KG1 (cell line): ENCODE measurements at places on chromosomes 3 and 15.

DNA sequence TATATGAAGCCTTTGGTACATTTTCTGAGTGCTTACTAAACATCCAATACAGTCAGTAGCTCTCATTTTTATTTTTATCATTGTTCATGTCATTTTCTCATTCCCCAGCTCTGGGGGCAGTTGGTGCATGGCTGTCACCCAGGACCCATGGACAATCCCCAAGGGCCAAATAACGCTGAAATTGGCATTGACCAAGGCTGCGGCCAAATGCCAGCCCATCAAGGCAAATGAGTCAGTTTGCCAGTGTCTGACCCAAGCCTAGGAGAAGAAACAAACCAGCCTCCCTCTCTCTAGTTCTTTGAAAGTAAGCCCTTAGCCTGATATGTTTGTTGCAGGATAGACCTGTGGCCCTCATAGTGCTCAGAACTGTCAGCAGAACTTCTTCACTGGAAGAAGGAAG lies 219.2 kb downstream of the THSD4 start:
- no peak for DNase-seq

DNA sequence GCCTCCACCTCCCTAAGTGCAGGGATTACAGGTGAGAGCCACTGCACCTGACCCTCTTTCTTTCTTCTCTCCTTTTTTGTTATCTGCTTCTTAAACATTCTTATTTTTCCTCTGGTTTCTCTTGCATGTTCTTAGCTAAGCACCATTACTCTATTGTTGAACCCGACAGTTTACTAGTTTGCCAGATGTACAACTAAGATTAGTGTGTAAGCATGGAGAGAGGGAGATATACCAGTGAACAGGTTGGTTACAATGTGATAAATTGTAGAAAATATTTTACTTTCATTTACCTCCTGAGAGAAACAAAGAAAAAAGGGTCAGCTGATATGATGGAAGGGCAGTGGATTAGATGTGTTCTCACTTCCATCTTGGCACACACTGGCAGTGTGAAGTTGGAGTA lies 4.9 kb downstream of the HAUS2 start:
- DNase-seq: no peak

DNA sequence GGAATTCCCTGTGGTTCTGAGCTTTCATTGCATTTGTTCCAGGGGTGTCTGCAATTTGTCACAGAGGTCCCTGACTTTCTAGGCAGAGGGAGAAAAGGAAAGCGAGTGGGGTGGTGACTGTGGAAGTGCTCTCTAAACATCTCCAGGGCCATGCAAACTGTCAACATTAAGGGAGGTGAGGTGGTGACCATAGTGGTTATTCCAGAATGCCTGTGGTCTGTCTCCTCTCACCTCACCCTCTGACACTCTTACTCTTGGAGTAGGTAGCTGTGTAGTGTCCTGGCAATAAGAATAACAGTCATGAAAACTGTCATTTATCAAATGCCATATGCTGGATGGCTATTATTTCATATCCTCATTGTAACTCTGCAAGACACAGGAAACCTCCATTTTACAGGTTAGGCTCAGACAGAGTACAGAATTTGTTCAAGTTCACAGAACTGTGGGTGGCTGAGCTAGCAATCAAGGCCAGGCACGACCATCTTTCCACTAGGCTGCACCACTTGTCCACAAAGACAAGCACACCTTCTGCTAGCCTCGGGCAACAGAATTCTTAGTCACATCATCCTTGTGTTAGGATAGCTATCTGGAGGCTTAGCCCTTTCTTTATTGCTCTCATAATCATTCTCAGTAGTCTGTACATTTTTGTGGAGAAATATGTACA lies 179.4 kb downstream of the CD47 start:
- no peak for DNase-seq

DNA sequence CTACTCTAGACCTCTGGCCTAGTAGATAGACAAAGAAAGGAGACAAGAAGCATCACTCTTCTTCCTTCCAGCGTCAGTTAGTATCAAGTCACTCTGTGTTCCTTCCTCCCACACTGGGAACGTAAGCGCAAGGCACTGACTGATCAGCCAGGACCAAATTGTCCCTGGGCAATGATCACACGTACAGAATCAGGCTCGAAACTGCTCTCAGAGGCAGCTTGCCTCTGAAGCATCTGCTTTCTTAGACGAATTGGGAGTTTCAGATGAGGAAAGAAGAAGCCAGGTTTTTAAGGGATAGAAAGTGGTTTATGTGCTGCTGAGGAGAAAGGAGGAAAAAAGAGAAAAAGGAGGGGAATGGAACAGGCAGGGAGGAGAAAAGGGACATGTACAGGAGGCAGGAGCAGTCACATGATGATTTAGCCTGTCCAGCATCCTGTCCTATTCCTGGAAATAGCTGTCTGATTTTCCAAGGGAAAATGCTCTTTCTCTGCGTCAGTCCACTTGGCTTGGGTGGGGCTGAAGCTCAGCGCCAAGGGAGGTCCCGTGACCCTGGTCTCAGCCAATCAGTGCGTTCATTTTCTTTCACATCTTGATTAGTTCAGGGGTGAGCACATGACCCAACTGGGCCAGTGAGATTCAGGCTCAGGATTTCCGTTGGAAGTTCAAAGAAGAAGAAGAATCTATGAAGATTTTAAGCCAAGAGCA lies 102.0 kb upstream of the PRICKLE2 start:
- DNase-seq: no peak

DNA sequence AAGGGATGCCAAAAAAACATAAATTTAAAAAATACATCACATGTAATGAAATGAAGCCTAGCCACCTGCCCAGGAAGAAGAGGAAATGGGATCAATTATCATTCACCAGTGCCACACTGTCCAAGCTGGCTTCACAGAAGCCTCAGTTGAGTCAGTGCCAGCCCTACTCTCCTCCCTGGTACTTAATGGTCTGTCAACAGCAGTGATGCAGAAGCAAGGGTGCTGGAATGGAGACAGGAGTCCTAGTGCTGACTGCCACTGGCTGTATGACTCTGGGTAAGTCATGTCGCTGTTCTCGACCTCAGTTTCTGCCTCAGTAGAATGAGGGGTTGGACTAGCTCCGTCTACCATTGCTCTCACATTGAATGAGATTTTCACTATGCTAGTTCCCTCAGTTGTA lies 78.5 kb upstream of the LARS2 start:
- DNase-seq: no peak

GRCh38 chr3:28308196-28308595 lies 40.3 kb upstream of the ZCWPW2 start:
- DNase-seq: no peak

GRCh38 chr3:149898771-149899170 lies 71.9 kb downstream of the PFN2 start:
- DNase-seq: no peak

DNA sequence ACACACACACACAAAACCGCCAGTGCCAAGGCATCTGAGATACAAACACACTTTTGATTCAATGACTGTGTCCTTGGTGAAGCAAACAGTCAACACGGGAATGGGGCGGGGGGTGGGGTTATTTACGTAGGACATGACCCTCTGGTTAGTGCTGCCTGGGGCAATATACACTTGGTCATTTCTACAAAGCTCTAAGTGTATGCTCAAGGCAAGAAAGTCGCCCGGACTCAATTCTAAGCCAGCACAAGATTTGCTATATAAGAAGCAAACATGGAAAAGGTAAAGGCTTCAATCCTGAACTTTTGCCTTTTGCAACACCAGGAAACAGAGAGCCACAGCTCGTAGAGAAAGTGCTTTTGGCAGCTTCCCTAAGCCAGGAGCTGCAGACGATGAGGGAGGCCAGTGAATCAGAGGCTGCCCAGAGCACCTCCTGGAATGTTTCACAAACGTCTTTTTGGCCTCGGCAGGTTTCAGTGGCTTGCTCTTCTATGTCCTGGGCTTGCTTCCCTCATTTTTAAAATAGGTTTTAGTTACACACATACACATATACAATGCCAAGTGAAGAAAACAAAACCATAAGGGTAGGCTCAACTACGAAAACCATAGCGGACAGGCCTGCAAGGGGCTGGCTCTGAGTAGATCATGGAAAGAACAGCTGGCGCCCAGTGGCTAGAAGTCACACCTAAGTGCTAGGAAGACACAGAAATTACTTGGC lies 73.6 kb downstream of the TM4SF4 start:
- DNase-seq: no peak

GRCh38 chr3:101725194-101725889 lies 928 bp downstream of the CEP97 start:
- DNase-seq: no peak

DNA sequence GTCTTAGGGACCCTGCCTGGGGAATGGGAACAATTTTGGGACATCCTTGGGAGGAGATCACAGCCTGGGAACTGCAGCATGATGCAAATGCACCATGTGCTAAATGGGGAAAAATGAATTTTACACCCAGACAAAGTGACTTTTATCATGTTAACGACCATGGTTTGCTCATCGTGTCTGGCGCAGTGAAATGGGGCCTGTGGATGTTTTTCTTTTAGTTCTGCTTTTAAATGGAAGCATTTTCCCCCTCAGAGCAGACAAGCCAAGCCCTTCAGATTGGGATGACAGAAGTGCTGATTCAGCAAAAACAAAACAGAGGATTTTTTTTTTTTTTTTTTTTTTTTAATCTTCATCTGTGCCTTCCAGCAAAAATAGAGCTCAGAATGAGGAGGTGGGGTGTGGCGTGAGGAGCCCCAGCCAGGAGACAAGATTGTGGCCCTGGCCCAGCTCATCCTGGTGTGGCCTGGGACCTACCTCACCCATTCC lies 14.3 kb upstream of the CACNA2D2 start:
- DNase-seq: no peak
